ENCODE measurements at places on chromosomes 12 and 14.

DNA sequence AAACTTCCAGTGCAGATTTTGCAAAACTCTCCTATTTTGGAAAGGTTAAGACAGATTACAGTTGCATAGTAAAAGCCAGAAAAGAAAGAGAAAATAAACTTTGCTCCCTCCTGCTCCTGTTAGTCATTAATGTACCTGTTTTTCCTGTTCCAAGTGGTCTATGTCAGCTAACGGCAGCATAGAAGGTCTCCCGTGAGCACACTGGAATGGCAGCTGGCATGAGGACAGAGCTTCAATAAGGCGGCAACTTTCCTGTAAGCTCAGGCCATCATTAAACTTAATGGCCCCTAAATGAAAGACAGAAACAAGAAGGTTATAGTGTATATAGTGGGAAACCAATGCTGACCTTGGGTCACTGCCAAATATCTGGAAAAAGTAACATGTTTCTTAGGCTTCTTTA is 16.0 kb downstream of the EIF2B2 start:
- DNase-seq, result no peak

GRCh38 chr12:107277855-107278254 is 184.5 kb upstream of the CRY1 start:
- no peak for DNase-seq

GRCh38 chr12:15754233-15754632 is 35.0 kb downstream of the EPS8 start:
- DNase-seq, result no peak

GRCh38 chr12:54650409-54650808 is 2.2 kb upstream of the DCD start:
- no peak for DNase-seq

DNA sequence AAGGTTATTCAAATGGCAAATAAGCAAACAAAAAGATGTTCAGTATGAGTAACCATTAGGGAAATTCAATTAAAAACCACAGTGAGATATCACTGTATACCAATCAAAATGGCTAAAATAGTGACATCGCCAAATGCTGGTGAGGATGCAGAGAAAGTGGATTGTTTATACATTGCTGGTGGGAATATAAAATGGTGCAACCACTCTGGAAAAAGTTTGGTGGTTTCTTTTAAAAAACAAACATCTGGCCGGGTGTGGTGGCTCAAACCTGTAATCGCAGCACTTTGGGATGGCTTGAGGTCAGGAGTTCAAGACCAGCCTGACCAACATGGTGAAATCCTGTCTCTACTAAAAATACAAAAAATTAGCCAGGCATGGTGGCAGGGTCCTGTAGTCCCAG is 14.0 kb upstream of the STRAP start:
- DNase-seq, result no peak

DNA sequence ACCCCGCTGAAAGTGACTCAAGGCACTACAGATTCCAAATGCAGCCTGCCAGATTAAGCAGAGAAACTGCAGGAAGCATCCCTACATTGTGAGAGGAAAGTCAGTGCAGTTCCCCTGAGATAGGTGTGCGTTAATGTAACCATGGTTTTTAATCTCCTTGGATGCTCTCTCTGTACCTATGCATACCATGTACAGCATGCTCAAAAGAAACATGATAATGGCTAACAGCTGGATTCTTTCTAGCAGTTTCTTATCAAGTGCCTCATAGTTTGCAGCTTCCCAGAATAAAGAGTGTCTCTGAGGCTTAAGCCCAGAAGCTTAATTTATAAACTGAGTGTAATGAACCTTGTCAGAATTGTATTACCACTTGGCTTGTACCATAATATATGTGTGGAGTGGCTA is 17.1 kb upstream of the MDM1 start:
- DNase-seq, result no peak

DNA sequence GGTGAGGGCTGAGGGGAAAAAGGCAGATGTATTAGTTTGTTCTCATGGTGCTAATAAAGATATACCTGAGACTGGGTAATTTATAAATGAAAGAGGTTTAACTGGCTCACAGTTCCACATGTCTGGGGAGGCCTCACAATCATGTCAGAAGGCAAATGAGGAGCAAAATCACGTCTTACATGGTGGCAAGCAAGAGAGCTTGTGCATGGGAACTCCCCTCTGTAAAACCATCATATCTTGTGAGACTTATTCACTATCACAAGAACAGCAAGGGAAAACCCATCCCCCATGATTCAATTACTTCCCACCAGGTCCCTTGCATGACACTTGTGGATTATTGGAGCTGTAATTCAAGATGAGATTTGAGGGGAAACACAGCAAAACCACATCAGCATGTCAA is 1220.9 kb downstream of the GALC start:
- DNase-seq, result no peak

- no peak for DNase-seq
Measured at GRCh38 chr12:39341179-39341578, 101.7 kb downstream of the KIF21A start.

GRCh38 chr14:36514278-36515104 is 5.5 kb downstream of the NKX2-1 start:
- DNase-seq, result no peak

GRCh38 chr12:72201457-72201856 is 70.7 kb upstream of the TRHDE start:
- no peak for DNase-seq

GRCh38 chr12:452667-453210 is 7.0 kb upstream of the B4GALNT3 start:
- DNase-seq, result no peak

- no peak for DNase-seq
Measured at GRCh38 chr14:50736932-50737419, 68.9 kb upstream of the SAV1 start.

DNA sequence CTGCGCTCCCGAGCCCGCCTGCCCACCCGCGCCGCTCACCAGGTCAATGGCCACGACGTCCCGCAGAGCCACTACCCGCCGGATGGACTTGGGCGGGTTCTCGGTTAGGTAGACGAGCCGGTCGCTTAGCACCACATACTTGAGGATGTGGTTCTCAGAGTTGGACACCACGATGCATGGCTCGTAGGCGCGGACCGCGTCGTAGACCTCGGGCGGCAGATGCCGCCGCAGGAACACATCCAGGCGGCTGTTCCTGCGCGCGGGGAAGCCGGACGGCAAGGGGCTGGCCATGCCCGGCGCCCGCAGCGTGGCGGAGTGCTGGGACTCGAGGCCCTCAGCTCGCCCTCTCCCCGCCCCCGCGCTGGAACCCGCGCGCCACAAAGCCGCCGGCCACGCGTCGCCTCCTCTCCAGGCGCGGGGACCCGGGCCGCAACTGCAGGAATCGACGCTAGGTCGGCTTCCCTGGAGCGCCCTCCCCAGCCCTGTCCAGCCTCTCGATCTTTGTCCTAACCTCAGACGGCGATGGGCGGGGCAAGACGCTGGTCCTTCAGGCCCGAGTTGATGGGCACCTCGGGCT is at the start of gene C12orf56:
Gene C12orf56, minus strand, starts transcription at position 484 of the 577 bp plus-strand sequence. Its CDS starts 193 bp downstream, at position 291.
- DNase-seq, result no peak

- no peak for DNase-seq
Measured at GRCh38 chr14:50770586-50770985, 60.4 kb downstream of the NIN start.

DNA sequence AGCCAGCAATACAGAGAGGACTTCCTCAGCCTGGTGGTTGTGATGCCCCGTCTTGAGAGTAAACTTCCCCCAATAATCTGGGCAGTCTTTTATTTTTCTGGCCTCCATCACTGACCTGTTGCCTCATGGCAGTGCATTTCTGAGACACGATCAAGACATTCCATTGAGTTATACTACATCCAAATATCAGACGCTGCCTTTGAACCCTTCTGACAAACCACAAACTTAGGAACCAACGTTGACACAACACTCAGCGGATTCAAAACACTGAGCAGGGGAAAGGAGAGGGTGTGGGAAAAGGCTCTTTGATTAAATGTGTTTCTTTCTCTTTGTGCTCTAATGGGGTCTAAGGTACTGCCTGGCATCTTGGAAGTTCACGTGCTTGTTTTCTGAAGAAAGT is 100.7 kb upstream of the TBX5 start:
- no peak for DNase-seq

GRCh38 chr14:96205059-96205977 is 679 bp downstream of the BDKRB2 start:
- DNase-seq, result no peak

GRCh38 chr12:92978607-92979006 is 49.5 kb upstream of the EEA1 start:
- no peak for DNase-seq

DNA sequence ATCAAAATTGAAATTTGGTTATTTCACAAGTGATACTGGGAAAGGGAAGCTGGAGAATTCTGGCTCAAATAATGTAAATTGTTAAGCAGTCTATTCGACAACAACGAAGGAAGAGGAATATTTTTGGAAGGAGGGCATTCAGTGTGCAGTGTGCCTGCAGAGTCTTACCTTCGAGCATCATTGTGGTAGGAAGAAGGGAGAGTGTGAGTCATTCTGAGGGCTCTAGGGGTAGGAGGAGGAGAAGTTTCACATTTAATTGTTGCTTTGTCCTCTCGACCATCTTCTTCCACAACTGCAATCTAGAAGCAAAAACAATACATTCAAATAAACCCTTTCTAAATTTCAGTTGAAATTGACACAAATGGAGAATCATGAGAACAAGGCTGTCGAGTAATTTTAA is 263.0 kb downstream of the ACSS3 start:
- no peak for DNase-seq

- DNase-seq, result no peak
Measured at GRCh38 chr14:34195964-34196363, 245.1 kb upstream of the EGLN3 start.

DNA sequence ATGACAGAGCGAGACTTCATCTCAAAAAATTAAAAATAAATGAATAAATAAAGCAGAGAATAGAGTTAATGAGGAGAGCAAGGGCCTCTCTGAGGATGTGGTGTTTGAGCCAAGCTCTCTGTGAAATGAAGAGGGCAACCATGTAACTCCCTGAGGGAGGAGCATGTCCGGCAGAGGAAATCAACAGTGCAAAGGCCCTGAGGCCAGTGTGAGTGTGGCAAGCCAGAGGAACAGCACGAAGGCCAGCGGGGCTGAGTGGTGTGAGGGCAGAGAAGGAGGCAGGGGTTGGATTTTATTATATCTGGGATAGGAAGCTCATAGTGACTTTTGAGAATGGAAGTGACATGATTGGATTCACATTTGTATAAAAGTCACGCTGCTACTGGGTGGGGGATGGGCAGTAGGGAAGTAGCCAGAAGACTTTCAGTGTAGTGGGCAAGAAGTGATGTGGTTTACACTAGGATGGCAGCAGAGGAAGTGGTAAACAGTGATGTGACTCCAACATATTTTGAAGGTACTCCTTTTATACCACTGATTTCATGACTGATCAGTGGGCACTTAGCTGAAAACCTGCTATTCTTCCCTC is 10.3 kb upstream of the LRP1-AS start:
- no peak for DNase-seq

- DNase-seq, result peak; percentile 17
Measured at GRCh38 chr12:122836027-122836921, 1.0 kb downstream of the HIP1R start.

DNA sequence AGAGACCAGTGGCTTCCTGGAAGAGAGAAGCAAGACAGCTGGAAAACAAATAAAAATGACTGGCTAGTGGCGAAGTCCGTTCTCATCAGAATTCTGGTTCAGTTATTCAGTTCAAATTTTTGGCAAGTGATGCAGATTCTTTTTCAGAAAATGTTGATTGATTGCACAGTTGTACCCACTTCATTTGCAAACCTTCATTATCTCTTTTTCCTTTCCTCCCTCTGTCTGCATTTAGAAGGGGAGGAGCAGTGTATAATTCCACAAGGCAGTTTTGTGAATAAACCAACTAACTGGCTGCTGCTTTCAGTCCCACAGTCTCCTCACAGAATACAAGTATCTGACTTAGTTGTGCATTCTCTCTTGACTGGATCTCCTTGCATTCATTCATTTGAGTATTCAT is 417.5 kb downstream of the NPAS3 start:
- DNase-seq, result no peak

DNA sequence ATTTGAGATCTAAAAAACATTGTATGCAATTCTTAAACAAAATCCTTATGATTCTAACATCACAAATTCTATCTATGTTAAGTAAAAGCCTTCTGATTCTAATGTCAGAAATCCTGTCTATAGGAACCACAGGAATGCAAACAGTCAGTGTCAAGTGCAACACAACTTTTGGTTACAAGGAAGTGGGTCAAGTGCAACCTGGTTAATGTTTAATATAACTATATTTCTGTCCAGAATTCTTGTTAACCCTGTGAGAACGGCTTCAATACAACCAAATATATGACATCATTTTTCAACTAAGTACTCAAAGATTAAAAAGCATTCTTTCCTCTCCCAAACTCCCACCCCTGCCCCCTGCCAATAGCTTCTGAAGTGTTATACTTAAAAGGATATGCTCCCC is 107.9 kb upstream of the PLEKHA5 start:
- no peak for DNase-seq

DNA sequence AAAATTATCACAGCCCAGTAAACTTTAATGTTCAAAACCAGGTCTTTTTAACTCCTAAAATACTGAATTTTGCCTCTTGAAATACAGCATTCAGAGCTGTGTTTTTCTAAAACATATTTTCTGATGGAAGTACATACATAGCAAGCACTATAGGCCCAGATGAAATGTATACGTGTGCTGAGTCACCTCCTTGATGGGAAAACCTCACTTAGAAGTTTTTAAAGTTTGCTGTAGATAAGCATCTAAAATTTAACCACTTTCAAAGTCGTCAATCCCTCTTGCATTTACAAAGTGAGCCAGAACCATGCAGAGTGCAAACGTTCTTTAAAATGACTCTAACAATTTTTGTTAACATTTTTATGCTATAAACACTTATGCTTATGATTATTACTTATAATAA is 618.8 kb downstream of the RPS29 start:
- DNase-seq, result no peak

- DNase-seq, result no peak
Measured at GRCh38 chr14:77316872-77317301, 3.8 kb downstream of the POMT2 start.

DNA sequence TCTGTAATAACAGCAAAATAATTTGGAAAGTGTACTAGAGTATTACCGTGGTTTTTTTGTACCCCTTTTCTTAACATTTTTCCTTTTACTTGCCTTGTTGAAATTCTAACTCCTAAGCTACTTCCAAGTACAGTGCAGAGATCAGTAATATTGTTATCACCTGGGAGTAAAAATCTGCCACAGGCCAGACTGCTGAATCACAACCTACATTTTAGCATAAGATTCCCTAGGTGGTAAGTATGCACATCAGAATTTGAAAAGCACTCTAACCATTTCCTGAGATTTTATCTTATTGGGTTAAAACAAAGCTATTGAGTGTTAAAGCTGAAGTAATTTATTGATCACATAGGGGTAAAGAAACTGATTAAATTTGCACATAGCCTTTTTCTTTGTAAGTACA is 55.2 kb upstream of the KCNH3 start:
- DNase-seq, result no peak

All from stimulated activated CD8-positive, alpha-beta memory T cell treated with anti-CD3 and anti-CD28 coated beads, Interleukin-2, amount 100 ng/mL, for 1 hour (primary cell).